Vagina (tissue), 2 donors: ENCODE measurements at places on chromosomes 4 and X.

DNA sequence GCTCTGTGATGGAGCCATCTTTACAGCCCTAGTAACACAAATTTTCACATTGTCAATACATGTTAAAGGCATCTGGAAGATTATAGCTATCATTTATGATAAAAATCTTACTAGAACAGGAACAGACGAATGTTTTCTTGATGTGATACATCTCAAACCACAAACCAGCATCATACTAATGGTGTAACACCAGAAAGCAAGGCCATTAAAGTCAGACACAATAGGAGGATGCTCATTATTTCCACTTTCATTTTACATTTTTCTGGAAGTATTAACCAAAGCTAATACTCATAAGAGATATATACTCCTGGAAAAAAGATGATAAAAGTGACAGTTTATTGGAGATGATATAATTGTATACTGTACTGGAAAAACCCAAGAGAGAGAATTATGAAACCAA lies 5.3 kb downstream of the AKAP14 start:
- DNase-seq: no peak

DNA sequence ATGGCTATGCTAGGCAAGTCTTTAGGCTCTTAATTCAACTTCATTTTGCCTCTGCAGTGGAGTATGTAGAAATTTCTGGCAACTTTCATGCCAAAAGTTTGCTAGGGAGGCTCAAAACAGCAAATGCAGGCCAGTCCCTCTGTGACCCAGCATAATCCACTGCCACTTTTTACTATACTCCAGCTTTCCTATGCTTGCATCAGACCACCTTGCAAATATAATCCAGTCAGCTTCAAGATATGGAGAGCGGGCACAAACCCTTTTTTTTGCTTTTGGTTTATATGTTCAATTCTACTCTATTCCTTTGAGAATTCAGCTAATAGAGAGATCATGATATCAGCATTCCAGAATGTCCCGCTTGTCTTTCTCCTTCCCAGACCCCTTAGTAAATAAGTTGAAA lies 192.0 kb upstream of the PABPC4L start:
- DNase-seq: no peak

DNA sequence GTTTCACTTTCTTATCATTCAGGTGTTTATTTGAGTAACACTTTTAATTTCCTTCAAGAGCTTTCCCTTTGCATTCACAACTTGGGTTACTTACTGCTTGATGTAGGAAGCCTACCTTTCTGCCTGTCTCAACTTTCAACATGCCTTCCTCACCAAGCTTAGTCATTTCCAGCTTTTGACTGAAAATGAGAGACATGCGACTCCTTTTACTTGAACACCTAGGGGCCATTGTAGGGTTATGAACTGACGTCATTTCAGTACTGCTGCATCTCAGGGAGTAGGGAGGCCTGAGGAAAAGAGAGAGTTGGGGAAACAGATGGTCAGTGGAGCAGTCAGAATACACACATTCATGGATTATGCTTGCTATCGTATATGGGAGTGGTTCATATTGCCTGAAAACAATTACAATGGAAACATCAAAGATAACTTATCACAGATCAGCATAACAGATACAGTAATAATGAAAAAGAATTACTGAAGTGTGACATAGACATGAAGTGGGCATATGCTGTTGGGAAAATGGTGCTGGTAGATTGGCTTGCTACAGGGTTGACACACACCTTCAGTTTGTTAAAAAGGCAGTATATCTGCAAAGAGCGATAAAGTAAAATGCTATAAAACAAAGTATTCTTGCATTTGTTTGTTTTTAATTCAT lies 25.7 kb downstream of the USP53 start:
- no peak for DNase-seq

DNA sequence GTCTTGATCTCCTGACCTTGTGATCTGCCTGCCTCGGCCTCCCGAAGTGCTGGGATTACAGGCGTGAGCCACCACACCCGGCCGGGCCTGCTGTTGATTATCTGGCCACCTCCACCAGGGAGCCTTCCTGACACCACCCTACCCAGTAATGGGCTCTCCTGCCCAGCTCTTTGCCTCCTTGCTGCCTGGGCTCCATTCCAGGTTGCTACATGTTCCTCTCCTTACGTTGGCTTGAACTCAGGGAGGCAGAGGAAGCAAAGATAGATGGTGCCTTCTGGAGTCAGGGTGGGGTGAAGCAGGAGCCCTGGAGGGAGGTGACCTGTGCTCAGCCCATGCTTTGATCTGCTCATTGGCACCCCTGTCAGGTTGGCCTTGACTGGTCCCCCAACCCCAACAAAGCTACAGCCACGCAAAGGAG lies 26.3 kb downstream of the FLNA start:
- no peak for DNase-seq

DNA sequence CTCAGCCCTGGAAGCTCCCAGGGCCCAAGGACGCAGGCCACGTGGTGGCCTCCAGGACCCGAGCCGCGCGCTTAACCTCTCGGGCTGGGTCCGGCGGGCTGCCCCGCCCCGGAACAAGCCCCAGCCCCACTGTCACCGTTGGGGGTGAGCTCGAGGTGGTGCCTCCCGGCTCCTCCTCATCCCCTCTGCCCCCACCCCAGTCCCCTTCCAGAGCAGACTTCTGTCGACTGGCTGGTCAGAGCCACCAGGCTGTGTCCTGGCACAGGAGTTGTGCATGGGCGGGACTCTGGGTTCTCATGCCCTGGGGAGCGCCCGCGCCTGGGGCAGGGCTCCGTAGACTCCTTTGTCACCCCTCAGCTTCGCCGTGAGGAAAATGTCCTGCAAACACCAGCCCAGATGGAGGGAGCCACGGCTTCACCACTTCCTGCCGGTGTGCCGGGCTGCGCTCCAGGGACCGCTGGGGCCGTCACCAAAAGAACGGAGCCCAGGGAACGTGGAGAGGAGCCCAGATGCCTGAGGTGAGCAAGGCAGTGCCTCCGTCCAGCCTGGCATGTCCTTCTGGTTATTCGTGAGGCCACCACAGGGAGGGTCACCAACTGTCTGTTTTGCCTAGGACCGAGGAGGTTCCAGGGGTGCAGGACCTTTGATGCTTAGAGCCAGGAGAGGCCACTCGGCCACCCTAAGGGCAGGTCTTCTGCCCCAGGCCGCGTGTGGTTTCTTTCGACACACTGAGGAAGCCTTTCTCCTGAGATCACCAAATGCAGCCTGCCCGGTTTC lies 7.1 kb upstream of the RGS12 start:
- no peak for DNase-seq
